AG04450 (cell line): ENCODE measurements at places on chromosomes 3 and 15.

DNA sequence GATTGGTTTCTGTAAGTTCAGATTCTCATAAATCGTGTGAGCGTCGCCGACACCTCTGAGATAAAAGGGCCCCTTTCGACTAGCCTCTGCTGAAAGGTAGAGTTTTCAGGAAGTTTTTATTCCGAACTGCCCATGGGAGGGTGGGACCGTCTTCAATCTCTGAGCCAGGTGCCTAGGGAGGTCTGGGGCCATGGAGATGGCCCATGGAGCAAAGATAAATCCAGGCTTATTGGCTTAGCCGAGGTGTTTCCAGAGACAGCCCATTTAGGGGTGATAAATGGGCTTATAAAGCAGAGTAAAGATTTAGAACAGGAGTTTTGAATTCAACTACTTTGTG is 442 bp downstream of the QTRT2 start:
- DNase-seq: no peak

DNA sequence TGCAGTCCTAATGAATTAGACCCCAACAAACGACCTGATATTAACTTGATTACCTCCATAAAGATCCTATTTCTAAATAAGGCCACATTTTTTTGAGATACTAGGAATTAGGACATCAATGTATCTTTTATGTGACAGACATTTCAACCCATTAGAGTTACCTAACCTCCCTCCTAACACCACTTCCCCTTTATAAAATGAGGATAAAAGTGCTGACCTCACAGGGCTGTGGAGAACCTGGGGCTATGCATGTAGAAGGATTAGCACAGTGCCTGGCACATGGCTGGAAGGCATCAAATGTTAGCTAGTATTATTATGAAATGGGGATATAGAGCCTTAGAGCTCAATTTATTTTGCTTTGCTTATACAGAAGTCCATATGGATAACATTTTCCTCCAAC is 53.5 kb upstream of the LRRN1 start:
- DNase-seq: no peak

DNA sequence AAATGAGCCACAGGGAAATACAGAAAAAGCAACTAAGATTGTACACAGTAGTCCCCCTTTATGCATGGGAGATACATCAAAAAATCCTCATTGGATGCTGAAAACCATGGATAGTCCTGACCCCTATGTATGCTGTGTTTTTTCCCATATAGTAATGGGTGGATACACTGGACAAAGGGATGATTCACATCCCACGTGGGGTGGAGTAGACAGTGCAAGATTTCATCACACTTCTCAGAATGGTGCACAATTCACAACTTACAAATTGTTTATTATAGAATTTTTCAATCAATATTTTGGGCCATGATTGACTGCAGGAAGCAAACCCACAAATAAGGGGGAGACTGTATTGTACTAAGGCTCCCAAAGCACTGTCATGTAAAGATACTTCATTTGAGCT is 224.4 kb upstream of the STRIT1 start:
- DNase-seq: no peak

- no peak for DNase-seq
These were observed 583.8 kb upstream of the ZNF717 start for GRCh38 chr3:76369170-76369569.

DNA sequence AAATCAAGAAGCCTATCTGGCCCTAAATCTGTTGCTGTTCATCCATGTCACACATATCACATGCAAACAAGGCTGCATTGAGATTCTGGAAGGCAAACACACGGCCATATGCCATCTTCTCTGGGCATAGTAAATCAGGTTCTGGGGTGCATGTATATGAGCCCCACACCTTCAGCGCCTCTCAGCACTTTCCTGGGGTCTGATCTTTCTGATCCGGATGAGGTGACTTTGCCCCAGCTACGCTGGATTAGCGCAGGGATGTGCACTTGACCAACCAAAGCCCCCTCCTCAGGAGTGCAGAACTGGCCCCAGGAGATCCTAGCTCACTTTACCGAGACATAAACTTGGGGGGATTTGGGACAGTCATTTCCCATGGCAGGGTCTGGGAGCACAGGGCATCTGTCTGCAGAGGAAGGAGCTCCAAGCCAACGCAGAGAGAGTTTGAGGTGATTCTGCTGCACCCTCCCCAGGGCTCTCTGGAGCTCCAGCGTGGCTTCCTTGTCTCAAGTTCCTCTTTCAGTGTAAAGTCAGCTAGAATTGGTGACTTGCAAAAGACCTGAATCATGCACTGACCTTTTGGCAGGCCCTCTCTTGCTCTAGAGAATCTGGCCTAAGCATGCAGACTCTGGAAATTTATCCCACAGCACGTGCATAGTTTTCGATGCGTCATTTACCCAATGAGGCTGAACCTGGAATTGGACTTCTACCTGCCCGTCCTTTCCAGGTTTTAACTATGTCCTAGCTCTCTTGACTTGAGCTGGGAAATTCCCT is 63.5 kb upstream of the KLF13 start:
- DNase-seq: no peak

GRCh38 chr3:145063616-145064015 is 1092.0 kb downstream of the DIPK2A start:
- DNase-seq: no peak
